GM12865 (cell line): ENCODE measurements at places on chromosomes 2 and 18.

DNA sequence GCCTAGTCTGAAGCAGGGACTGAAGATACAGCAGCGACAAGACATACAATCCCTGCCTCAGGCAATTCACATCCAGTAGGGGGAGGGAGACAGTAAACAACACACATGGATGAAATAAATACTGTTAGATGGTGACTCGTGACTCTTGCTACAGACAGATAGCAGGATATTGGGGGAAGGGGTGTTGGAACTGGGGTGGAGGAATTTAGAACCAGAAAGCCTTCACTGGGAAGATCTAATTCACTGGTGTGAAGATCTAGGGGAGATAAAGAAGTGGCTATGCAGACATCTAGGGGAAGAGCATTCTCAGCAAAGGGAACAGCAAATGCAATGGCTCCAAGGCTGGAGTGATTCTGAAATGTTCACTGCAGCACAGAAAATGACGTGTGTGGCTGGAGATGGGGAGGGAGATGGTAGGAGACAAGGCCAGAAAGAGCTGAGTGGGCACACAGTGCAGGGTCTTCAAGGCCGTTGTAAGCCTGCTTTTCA, 52.6 kb upstream of the TMEM163 start:
- DNase-seq: no peak

DNA sequence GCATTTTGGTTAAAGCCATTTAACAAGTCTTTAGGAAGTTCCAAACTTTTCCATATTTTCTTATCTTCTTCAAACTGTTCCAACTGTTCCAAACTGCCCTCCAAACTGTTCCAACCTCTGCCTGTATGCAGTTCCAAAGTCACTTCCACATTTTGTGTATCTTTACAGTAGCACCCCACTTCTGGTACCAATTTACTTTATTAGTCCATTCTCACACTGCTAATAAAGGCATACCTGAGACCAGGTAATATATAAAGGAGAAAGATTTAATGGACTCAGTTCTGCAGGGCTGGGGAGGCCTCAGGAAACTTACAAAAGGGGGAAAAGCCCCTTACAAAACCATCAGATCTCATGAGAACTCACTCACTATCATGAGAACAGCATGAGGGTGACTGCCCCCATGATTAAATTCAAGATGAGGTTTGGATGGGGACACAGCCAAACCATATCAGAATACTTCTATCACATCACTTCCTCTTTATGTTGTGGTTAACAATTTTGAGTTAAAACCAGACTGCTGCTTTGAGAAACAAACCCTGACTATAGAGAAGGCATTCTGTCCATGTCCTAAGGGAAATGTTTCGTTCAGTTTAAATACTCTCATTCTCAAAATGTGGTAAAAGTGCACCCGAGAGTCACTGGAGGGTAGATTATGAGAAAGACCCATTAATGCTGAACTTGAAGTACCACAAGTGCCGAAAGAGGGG, 11.0 kb downstream of the IL18R1 start:
- DNase-seq: peak; percentile 82

DNA sequence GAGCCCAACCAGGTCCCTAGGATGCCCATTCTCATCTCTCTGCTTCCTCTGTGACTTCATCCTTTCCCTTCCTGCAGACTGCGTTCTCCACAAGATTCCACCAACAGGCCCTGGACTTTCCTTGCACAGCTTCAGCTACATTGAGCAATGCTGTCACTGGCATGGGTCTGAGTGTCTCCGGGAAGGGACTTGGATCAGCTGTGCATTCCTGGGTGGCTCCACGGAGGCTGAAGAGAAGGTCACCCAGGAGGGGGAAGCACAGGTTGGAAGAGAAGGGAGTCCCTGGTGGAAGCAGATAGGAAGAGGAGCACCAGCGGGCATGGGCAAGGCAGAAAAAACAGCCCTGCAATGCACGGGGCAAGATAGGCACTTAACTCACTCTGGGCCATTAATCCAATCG, 140.5 kb downstream of the UXS1 start:
- no peak for DNase-seq

- no peak for DNase-seq
Measured at GRCh38 chr18:30705943-30706342, 336.6 kb downstream of the DSC3 start.

GRCh38 chr2:66683599-66683998, 248.7 kb downstream of the MEIS1 start:
- DNase-seq: no peak

DNA sequence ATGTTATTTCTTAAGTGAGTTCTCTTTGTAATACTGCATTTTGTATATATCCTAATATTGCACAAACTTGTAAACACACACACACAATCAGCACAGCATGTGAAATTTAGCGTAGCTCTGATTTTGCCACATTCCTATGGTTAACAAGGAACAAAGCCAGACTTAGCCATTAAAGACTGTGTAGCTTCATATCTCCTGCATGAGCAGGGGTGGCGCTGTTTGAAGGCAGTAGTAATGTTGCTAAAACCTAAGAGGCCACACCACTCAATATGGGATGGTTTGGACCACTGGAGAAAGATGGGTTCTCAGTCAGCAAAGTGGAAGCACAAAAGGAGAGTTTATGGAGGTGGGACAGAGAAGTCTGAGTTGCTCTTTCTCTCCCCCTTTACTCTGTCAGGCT, 61.1 kb upstream of the RND3 start:
- peak; percentile 12 for DNase-seq

GRCh38 chr2:195559431-195559914, 97.6 kb upstream of the SLC39A10 start:
- peak; percentile 98 for DNase-seq

GRCh38 chr2:151720521-151720920, 13.8 kb downstream of the NEB start:
- DNase-seq: no peak

DNA sequence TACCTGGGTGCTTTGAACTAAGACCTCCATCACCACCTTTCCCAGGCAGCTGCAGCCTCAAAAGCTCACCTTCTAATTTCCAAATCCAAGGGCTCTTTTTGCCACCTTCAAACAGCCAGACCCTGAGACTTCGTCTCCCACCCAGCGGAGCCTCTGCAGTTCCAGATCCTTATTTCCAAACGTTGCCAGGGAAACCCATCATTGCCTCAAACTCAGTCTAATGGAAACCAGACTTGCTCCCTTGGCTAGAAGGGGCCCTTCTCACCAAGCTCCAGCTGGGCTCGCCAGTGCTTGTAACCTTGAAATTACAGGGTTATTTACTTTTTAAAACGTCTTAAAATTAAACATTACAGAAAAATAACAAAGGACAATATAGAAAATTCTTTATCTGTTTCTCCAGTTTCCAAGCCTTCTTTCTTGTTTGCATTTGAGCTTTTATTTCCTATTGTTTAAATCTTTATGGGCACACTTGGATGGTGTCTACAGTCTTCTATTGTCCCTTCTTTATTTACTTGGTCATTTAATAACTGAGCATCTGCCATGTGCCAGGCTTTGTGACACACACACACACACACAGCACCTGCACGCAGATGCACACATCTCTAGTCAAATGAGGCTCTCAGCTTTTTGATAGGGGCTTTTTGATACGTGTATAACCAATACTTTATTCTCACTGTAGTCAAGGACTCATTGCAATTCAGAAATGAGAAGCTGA, 36.1 kb downstream of the TRPM8 start:
- no peak for DNase-seq

DNA sequence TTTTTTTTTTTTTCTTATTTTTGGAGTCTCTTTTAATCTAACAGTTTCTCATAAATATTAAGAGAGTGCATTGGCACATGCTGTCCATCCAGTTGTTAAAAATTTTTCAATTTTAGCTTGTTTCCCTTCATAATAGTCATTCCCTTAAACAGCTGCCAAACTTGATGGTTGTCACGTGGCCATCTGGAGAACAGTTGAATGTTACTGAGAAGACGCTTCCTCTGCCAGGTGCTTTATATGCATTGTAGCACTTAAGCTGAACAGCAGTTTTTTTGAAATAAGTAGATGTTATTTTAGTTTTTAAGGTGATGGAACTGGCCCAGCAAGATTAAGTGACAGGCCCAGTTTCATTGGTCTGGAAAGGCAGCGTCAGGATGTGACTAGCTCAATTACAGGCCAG, 3.3 kb downstream of the SMARCAL1 start:
- no peak for DNase-seq

DNA sequence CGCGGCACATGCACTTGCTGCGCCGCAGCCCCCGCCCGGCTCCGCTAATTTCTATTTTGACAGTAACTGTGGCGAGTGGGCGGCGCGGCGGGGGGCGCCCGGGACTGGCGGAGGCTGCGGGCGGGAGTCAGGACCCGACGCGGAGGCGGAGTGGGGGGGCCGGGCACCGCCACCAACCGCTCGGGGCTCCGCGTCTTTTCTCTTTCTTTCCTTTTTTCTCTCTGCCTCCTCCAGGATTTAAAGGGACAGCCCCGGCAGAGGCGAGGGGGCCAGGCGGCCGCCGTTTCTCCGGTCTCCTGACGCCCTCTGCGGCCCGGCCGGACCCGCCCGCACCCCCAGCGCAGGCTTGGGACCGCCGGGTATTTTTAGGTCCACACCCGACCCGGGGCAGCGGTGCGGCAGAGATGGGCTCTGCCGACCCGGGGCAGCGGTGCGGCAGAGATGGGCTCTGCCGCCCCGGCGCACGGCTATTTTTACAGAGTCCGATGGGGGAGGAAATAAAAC, 460 bp upstream of the ZBTB7C start:
- no peak for DNase-seq

DNA sequence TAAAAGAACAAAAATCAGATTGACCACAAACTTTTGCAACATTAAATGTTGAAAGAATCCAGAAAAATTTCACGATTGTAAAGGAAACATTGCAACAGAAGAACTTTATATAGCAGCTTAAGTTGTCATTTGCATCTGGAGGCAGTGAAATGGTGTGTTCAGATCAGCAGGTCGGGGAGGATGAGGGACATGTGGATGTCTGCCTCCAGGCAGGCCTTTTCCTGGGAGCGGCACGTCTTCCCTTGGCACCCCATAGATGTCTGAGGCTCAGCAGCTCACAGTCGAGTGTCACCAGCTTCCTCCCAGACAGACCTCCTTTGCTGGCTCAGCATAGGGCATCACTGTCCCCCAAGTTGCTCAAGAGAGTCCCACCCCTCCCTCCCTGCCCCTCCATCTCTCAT, 44.3 kb upstream of the ASB1 start:
- DNase-seq: no peak

DNA sequence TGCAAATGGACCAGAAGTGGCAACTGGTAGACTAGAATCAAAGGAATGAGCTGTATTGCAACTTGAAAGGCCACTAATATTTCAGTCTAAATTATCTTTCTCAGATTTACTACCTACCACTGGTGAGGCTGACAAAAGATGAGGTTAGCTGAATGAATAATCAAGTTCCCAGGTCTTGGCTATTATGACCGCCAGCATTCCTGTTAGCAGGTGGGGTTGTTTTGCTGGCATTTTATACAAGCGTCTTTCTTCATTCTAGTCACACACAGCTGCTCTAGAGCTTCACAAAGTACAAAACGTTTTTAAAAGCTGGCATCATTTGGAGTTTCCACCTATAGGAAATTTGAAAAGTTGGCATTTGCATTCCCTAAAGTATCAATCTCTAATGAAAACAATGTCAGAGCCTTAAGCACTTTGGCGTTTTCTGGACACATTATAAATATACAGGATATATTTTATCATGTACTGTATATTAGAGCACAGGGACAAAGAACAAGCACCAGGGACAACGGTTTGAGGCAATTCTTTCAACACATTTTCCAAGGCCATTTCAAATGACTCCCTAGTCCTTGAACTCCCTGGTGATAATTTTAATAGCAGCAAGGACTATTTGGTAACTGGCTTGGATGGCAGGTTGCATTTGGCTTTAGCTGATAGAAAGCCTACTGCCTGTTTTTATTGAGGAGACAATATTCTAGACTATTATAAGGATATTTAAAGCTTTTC, 410.2 kb upstream of the CHST9 start:
- no peak for DNase-seq

DNA sequence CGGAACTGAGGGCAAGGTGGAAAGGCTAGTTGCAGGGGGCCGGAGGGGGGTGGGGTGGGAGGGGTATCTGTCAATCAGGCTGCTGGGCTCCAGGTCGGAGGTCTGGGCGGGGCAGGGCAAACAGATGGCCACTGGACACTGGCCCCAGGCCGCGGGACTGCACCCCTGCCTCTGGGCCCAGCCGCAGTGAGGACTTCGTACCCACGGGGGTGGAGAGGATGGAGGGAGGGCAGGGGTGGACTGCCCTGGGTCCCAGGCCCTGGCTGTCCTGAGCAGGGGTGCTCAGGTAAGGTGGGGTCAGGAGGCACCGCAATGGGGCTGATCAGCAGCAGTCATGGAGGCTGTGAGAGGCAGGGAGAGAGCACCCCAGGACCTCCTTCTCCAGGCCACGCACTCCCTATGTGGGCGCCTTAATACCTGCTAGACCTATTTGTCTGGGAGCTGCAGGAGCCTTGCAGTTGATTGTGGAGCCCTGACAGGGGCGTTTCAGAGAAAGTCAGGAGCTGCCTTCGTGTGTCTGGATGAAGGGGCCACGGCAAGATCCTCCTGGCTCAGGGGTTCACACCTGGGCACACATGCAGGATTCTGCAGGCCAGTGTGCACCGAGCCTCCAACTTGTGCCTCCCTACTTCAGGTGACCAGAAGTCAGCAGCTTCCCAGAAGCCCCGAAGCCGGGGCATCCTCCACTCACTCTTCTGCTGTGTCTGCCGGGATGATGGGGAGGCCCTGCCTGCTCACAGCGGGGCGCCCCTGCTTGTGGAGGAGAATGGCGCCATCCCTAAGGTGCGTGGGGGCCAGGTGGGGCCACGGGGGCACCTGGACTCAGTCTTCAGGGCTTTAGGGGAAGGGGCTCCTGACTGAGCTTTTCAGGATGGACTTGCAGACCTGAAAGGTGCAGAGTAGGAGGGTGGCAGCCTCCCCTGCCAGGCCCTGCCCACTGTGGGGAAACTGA, 1.5 kb downstream of the CTDSP1 start:
- DNase-seq: no peak

- peak; percentile 23 for DNase-seq
Measured at GRCh38 chr2:197926673-197927072, 122.3 kb downstream of the PLCL1 start.

DNA sequence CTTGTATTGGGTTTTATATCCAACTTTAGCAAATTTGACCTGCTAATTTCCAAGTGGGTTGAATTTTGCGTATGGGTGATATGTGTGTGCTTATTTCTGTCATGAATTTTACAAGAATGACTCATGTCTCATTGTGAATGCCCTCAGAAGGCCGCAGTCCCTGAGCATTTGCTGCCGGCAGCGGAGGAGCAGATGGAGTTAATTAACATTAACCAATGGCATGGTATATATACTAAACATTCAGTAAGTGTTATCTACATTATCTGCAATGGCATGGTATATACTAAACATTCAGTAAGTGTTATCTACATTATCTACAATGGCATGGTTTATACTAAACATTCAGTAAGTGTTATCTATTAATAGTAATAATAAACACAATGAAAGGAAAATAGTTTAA, 90.1 kb downstream of the DOK6 start:
- DNase-seq: no peak

GRCh38 chr2:118053681-118054080, 34.6 kb upstream of the INSIG2 start:
- DNase-seq: no peak

GRCh38 chr2:221104361-221104811, 467.7 kb downstream of the EPHA4 start:
- DNase-seq: peak; percentile 37
